ENCODE measurements at places on chromosomes 4 and X.

GRCh38 chrX:39324233-39324930 lies 523.1 kb downstream of the MID1IP1 start:
- no peak for DNase-seq

DNA sequence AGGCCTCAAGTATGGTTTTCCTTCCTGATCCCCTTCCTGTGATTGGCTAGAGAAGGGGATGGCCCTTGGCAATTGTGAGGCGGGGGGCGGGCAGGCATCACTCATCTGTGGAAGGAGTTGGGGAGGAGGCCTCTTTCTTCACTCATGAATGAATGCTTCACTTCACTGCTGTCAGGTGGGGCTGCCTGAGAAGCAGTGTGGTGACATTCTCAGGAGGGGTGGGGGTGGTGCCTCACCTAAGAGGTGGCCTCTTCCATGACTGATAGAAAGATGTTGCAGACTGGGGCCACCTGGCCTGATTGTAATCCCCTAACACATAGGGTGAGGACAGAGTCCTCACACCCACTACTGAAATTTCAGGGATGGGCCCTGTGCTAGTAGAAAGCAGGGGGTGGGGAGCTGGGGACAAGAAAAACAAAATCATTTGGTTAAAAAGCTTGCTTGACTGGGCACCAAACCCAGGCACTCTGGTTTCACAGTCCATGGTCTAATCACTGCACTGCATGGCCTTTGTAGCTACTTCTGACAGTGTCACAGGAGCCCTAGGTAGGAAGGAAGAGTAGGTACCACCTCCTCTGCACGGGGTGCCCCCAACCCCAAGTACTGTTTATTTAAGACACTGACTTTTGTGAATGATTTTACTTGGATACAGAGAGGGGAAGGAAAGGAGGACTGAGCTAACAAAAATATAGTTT lies 5.6 kb upstream of the HOPX start:
- DNase-seq = no peak

DNA sequence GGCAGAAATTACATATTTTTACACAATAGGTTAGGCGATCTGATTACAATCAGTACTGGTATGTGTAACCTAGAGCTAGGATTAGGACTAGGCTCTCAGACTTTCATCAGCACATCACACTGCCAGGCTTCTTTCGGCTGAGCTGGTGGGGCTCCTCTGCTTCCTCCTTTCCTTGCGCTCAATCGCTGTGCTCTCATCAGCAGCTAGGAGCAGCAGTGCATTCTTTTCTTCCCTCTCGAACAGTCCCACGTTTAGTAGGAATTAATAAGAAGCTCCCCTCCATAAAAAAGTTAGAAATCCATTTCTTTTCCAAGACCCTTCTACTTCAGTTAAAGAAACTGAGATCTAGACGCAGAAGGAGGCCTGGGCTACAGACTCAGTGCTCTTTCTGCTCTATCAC lies 350.4 kb downstream of the SPRY1 start:
- no peak for DNase-seq

GRCh38 chr4:83109480-83110222 lies 4.9 kb downstream of the PLAC8 start:
- peak; percentile 25 for DNase-seq

GRCh38 chrX:70485466-70485865 lies 40.8 kb downstream of the DLG3 start:
- DNase-seq = no peak

DNA sequence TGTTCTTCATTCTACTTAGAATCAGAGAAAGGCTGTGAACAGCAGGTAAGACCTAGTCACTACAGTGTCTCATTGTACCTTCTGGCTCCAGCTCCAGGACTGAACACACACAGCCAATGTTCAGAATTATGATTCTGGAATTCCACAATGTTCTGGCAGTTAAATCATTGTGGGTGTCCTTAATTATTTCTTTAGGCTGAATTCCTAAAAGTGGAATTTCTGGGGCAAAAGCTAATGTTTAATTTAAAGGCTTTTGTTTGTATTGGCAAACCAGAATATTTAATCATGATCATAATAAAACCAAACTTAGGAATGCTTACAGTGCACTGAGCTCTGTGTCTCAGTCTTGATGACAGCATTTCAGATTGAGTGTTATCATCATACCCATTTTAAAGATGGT lies 67.0 kb upstream of the FAT1 start:
- DNase-seq = no peak
